ENCODE measurements at places on chromosomes 4 and X.

GRCh38 chr4:109435635-109436034, 2.0 kb downstream of the SEC24B start:
- no peak for DNase-seq

GRCh38 chr4:66465111-66465510, 794.8 kb upstream of the EPHA5 start:
- no peak for DNase-seq

DNA sequence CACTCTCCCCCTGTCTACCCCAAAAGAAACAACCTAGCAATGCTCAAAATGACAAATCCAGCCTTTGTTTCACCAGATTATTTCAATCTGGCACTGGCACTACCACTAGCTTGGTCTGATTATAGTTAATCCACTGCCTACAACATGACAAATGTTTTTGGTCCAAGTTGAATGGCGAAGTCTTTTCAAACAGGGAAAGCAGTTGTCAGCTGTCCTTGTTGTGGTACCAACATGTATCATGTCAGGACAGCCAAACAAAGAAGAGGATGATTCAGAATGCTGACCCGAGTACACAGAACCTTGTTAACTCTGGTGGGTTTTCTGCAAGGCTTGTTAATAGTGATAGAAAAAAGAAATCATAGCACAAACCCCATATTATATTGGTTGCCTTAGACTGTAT, 160.8 kb upstream of the ANK2 start:
- DNase-seq: peak; percentile 86

DNA sequence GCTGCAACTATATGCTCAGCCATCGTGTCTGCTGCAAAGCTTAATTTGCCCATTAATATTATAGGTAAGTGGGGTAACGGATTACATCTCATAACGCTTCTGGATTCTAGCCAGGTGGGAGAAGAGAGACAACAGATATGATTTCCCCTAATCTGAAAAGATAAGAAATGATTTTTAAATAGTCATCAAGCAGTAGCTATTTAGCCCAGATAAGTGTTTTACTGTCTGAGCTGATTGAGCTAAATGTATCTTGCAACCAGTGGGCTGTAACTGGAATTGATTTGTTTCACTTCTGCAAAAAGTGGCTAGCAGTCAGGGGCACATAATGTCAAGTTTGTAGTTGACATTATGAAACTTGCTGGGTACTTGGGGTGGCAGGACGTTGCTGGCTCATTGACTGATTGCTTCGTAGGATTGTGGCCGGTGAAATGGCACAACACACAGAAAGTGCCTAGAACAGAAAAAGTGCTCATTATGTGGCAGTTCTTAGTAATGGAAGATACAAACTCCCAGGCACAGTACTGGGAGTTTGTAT, 18.5 kb downstream of the LAP3 start:
- DNase-seq: peak; percentile 46

GRCh38 chrX:18166068-18166467, 54.6 kb downstream of the BEND2 start:
- no peak for DNase-seq
